ENCODE measurements at places on chromosomes 2 and 18. TPM values are rescaled to one million over a fixed set of nuclear protein-coding genes. Genes with fewer than 3 reads are reported as not detected.
A peak's percentile ranks its signal among the peaks of the same experiment; 100 is the strongest.

DNA sequence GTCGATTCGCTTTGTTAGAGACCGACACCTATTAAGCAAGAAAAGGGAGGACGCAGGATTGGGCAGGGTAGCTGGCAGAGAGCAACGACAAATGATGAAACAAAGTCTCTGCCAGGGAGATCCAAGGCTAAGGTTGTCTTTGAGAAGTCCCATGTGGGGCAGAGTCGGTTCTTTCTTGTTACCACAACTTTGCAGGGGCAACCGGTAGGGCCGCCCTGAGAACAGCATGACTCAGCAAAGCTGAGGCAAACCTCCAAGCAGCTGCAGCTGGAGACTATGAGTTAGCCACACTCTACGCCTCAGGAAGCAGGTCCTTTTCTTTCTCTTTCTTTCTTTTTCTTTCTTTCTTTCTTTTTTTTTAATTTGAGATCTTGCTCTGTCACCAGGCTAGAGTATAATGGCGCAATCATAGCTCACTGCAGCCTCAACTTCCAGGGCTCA is 452.3 kb upstream of the ID2 start:
- DNase-seq: peak; percentile 86

SP140L gene
- 4.0 TPM for total RNA-seq

GRCh38 chr2:110106642-110107041 is 9.0 kb downstream of the MALL start:
- DNase-seq: no peak

GRCh38 chr18:2958819-2959298 is 54.1 kb downstream of the LPIN2 start:
- no peak for DNase-seq

DNA sequence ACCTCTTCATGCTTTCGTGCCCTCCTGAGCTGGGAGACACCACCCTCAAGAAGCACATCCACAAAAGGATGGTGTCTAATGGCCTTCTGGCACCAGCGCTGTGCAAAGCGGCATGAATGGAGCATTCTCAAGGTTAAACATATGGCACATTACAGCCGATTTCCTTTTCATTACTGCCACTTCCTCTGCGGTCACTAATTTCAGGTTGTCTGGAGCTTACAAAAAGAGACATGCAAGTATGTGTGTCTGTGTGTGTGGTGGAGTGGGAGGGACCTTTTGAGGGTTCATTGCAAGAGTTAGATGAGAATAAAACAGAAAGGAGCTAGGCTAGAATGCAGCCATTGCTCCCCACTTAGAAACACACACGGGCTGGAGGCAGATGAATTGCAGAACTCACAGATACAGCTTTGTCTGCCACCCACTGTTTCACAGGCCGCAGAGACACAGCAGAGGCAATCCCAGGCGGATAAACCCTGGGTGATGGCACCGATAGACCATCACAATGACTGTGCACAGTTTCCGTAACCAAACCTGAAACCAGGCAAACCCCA is 76.0 kb downstream of the TGIF1 start:
- DNase-seq: no peak

- DNase-seq: peak; percentile 59
Observed at GRCh38 chr2:28662044-28662443, 89.6 kb upstream of the PPP1CB start.

GRCh38 chr2:149023091-149023490 is 15.4 kb upstream of the LYPD6B start:
- DNase-seq: no peak

DNA sequence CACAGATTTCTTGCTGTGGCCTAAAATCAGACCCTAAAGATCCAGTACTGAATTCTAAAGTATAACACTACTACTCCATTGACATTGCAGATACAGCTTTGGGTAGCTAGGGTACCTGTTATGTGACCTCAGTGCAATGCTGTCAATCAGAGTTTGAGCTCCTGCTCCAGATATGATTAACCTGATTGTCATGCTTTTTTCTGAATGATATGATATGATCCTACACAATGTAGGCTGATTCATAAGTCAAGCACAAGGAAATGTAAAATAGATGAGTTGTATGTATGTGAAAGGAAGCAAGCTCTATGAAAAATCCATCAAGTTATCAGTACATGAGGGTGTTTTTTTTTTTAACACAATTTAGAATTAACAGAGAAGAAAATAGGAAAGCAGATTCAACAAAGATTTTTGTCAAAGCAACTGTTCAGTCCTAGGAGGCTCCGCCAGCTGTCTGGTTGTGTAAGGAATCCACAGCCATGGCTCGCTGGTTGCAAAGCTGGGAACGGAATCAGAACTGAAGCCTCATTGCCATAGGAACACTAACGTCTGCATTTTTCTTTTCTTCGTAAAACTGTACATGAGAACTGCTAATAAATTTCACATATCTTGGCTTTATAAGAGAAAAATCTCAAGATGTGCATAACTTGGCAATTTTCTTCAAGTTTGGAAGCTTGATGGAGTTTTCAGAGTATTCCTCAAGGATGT is 52.9 kb downstream of the NR4A2 start:
- no peak for DNase-seq

DNA sequence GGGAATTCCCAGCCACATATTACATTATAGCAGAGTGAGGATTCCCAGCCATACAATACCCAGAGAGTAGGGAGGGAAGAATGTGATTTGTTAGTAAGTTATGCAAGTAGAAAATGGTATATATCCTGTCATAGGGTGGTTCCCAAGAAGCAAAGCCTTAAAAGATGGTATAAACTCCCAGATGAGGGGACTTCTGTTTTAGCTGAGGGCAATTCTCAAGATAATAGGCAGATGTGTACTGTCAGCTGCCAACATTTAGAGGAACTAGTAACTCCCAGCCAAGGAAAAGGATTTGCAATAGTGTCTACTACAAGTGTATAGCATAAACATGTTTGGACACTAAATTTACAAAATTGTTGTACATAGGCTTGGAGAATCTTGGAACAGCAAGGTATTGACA is 86.5 kb downstream of the XDH start:
- no peak for DNase-seq

ERBB4 gene
- 13.8 TPM for total RNA-seq

PID1 gene
- 4.3 TPM for total RNA-seq

DNA sequence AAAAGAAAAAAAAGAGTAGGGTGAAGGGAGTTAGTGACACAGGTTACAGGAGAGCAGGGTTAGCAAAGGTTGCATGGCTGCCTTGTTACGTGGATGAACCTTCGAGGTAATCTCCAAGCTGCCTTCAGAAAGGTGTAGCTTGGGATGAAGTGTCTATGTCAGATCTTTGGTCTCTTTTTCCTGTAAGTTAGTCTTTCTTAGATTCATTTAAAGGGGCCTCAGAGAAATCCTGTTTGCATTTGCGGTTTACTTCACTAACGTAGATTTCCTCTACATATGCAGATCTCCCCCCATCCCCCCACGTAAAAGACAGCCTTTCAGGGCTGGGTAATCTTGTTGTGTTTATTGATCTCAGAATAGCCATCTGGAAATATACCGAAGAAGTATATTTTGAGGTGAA is 83.7 kb downstream of the MTA3 start:
- no peak for DNase-seq

GRCh38 chr2:208134928-208135586 is 5.4 kb upstream of the CRYGC start:
- DNase-seq: no peak

COL6A3 gene
- 89.5 TPM for total RNA-seq

- peak; percentile 68 for DNase-seq
Observed at GRCh38 chr2:127566576-127566975, 31.1 kb downstream of the MYO7B start.

CTNNA2 gene
- total RNA-seq: 0.13 TPM
